Kidney (tissue), 22 donors: ENCODE measurements at places on chromosomes 13 and 19. TPM values are rescaled to one million over a fixed set of nuclear protein-coding genes. Genes with fewer than 3 reads are reported as not detected.

Gene CAMSAP3
- total RNA-seq, result 18.5 TPM

Gene GRIN2D
- total RNA-seq, result 0.54 TPM

Gene RASIP1
- 23.3 TPM for total RNA-seq

Gene XAB2
- 44.4 TPM for total RNA-seq

Gene ZNF534
- not detected for total RNA-seq

Gene CPAMD8
- 64.1 TPM for total RNA-seq

DNA sequence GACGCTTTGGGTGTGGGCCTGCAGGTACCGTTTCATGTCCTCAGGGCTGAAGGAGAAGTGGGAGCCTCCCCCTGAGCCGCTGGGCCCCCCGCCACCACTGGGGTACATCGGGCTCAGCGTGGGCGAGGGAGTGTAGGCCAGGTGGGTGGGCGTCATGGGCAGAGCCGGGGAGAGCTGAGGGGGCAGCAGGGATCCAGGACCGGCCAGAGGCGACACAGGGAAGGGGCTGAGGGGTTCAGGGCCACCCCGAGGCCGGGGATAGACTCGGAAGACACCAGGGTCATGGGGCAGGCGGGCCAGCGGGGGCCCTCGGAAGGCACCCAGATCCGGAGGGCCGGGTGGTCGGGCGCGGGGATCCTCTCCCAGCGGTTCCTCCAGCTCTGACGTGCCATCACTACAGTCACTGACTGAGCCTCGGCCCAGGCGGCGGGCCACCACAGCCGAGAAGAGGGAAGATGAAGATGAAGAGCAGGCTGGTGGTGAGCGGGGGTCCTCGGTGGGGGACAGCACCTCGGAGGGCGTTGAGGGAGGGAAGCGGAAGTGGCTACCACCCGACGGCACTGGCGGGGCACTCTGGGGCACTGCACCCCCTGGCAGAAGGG, 5.7 kb downstream of the ERF start:
- DNase-seq, result no peak

GRCh38 chr13:79290595-79291244, 115.3 kb downstream of the RBM26 start:
- DNase-seq, result no peak

GRCh38 chr13:109483284-109483683, 303.1 kb downstream of the IRS2 start:
- no peak for DNase-seq

GRCh38 chr13:91291078-91291477, 56.4 kb upstream of the MIR17HG start:
- no peak for DNase-seq

DNA sequence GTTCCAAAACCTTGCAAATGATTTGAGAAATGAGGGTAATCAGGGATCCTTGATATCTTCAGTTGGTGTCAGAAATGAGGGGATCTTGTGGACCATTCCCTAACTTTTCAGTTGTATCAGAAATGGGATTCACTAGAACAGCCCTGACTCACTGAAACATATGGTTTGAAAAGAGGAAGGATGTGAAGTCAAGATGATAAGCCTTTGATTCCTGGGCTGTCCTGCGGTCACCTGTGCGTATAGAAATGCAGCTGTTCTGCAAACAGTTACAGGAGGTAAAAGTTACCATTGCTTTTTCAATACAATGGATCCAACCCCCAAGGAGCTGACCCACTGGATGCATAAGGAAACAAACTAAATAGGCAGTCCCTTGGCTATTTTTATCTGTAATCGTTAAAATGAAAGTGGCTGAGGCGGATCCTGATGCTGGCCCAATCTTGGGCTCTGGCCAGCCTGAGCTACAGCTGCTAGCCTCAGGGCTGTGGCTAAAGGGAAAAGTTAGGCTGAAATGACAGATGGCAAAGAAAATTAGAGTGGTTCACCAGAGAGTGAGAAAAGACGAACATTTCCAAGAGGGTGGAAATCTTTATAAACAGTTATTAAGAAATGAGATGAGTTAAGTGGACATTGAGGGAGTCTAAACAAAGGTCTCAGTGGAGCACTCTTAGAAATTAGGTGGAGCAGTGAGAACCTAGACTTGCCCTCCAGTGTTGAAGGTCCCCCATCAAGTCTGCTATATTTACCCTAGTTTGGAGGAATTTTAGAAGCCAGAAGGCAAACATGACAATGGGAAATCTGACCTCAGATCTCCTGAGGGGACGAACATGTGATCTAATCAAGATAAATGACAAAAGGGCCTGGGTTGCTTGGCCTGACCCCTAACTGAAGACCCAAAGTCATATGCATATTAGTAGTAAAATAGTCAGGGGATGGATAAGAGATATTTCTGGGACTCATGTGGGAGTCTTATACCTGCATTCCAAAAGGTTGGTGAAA, 7.6 kb downstream of the SIGLECL1 start:
- no peak for DNase-seq

DNA sequence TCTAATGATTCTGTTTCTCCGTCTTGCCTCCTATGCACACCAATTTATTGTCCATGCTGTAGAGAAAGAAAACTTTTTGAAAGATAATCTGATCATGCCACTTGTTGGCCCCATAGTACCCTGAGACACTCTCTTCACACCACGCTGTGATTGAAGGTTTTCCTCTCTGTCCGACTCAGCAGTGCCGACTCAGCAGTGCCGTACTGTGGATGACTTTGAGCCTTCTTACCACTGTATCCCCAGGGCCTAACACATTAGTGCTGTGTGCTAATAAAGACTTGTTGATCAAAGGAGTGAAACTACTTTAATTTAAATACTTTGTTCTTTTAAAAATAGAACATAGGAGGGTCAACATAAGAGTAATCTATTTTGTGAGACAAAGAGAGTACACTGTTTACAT, 429.6 kb downstream of the KLF12 start:
- DNase-seq, result no peak
